ENCODE measurements at places on chromosomes 16 and 17.

DNA sequence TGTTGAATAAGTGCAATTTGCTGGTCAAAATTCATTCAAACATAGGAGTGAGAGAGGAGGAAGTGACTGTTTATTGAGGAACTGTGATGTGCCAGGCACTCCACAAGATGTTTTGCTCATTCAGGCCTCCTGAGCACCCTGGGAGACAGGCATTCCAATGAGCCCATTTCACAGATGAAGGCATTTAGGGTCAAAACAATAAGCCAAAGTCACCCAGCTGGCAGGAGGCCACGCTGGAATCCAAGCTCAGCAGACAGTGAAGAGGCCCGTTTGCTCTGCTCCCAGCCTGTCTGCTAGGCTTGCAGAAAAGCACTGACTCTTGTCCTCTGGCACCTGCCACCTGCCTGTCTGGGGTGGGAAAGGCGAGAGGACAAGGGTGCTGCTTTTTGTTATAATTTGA, 10.1 kb upstream of the SLC25A39 start:
- no peak for DNase-seq

GRCh38 chr17:79412886-79413390, 197.9 kb downstream of the RBFOX3 start:
- no peak for DNase-seq

GRCh38 chr17:9671559-9671958, 26.2 kb downstream of the USP43 start:
- DNase-seq = no peak

DNA sequence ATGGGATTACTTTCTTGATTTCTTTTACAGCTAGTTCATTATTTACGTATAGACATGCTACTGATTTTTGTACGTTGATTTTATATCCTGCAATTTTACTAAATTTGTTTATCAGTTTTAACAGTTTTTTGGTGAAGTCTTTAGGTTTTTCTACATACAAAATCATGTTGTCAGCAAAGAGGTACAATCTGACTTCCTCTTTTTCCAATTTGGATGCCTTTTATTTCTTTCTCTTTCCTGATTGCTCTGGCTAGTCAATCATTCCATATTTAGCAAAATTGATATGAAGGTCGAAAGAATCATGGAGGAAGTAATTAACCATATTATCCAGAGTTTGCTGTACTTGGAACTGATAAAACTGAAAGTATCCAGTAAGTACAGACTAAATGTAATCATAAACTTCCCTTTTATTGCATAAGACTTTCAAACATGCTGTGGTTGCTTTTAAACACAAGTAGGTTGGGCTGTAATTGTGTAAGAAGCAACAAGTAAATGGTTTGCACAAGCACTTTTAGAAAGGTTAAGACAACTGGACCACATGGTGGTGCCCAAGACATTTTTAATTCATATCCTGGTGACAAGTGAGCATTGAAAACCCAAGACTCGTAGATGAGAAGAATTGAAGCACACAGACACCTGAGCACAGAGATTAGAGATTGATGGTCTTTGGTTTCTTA, 8.4 kb downstream of the GDE1 start:
- no peak for DNase-seq

GRCh38 chr17:30274887-30275286, 16.9 kb downstream of the BLMH start:
- DNase-seq = no peak

DNA sequence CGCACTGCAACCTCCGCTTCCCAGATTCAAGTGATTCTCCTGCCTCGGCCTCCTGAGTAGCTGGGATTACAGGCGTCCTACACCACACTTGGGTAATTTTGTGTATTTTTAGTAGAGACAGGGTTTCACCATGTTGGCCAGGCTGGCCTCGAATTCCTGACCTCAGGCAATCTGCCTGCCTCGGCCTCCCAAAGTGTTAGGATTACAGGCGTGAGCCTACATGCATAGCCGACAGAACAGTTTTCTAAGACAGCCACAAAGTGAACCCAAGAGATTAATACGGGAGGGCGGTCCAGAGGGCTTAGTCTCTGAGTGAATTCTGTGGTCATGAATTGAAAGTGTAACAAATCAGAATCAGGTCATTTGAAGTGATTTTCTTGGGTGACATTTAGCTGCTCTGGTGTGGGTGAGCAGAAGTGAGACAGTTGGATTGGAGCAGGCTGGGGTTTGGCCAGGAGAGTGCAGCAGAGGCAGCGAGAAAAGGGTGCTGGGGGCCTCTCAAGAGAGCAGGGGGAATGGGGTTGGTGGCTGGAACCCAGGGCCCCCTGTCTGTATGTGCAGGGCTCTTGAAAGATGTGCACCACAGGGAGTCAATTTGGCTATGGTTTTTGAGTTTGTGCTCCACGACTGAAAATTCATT, 231.4 kb upstream of the WSCD1 start:
- no peak for DNase-seq

DNA sequence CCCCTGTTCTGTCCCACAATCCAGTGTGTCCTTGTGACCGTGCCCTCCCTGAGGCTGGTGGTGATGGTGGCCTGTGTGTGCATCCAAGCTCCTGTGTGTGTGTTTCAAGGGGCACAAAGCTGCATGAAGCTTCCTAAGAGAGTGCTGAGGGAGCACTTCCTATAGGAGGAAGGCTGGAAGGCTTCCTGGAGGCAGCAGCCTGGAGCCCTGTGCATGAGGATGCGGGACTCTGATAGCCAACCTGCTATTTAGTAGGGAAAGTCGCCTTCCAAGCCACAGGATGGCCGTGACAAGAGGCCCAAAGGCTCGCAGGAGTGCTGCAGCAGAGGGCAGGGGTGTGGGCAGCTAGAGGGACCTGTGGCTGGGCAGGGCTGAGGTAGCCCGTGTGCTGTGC, 8.3 kb downstream of the MYO15B start:
- no peak for DNase-seq

DNA sequence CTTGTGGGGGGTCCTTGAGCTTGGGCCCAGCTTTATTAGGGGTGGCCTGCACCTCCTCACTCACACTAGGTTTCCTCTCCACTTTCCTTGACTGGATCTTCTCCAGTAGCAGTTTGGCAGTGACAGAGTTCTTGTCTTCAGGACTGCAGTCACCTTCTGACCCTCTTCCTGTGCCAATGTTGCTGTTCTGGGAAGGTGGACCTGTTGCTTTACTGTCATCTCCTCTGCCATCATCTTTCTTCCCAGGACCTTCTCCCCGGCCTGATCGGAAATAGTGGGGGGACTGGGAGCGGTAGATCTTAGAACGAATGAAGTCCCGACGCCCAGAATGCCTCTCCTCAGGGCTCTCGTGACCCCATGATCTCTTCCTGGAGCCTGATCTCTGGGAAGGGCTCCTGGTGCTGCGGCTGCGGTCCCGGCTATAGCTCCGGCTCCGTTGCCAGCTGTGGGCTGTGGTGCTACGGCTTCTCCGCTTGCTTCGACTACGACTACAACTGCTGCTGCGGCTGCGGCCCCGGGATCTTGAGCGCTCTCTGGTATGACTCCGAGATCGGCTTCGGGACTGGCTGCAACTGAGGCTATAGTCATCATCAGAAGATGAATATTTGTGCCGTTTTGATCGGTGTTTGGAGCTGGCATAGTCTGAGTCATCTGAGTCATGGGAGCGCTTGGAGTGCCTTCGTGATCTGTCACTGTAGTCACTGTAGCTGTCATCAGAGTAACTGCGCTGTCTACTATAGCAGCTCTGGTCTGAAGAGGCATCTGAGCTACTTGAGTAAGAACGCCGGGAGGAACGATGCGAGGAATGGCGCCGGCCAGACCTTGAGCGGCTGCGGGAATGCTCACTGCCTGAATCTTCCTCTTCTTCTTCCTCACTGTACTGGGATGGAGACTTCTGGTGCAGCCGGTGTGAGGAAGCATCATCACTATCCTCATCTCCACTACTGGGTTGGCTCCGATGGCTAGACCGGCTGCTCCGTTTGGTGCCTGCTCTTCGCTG, 9.5 kb upstream of the ITGA2B start:
- DNase-seq = no peak

- no peak for DNase-seq
Observed at GRCh38 chr16:1285669-1286512, 23.5 kb upstream of the UBE2I start.

- peak; percentile 74 for DNase-seq
Observed at GRCh38 chr16:23334457-23334853, 32.4 kb downstream of the SCNN1B start.

- no peak for DNase-seq
Observed at GRCh38 chr16:87491522-87492290, 1.1 kb downstream of the ZCCHC14 start.

GRCh38 chr16:78505544-78506366, 406.3 kb downstream of the WWOX start:
- no peak for DNase-seq

DNA sequence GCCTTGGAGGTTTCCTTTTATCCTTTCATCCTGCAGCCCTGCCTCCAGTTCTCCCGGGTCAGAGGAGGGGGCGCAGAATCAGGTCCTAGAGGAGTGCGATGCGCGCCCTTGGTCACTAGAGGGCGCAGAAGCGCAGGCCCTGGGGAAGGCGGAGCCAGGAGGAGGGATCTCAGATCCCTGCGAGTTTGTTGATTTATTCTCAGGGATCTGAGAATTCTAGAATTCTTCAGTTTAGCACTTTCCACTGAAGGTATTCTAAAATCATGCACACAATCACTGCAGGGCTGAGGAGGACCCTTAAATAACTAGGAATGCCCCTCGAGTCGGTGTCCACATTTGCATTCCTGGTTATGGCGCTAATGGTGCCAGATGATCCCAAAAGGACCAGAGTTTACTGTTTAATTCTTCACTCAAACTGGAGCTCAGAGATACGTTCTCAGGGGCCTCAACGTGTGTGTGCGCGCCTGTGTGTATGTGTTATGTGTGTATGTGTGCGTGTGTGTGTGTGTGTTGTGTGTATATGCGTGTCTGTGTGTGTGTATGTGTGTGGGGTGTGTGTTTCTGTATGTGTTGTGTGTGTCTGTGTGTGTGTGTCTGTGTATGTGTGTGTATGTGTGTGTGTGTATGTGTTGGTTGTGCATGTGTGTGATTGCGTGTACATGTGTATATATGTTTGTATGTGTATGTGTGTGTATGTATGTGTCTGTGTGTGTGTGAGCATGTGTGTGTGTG, 6.9 kb upstream of the ELAC2 start:
- DNase-seq = peak; percentile 5

GRCh38 chr16:30409125-30410060, 2.0 kb downstream of the ZNF771 start:
- DNase-seq = peak; percentile 55

DNA sequence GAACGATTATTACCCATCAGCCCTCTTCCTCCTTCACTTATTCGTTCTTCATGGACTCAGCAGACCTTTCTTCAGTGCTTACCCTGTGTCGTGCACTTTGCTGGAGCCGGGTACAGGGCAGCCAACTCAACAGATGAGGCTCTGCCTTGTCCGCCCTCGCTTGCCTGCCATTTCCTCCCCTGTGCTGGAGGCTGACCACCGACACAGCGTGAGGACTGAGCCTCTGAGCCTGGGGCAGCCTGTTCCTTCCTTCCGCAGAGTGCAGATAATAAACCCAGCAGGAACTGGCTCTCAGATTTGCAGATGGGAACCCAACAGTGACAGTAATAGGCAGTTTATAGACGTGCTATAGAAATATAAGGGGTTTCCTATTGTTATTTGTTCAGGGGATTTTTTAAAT, 7.0 kb upstream of the SLC39A11 start:
- DNase-seq = no peak

DNA sequence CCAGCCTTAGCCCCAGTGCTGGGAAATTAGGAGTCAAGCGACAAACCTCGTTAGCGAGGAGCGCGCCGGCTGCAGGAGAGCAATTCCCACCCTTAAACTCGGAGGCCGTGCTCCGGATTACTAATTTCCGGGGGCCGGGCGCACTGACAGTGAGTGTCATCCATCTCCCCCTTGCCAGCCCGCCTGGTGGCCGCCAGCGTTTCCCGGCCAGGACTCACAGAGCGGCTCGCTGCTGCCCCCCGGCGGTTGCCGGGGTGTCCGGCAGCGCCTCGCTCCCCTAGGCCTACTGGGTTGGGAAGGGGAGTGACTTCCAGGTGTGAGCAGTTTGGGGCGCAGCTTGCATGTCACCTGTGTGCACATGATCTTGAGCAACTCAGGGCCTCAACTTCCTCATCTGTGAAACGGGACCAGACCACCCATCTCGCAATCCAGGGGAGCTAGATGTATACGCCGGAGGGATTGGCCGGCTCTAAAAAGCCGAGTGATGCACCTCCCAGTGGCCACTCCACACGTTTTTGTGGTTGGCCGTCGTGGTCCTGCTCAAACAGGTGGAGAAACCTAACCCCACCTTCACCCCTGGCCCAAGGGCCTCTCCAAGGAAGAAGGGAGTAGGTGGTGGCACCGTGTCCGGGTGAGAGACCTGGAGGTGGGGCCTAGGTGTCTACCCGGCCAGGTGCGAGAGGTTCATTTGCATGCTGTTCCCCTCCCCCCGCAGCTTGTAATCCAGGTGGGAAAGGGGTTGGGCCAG, 2.5 kb upstream of the GSE1 start:
- DNase-seq = peak; percentile 42

GRCh38 chr17:30256756-30257506, 21.4 kb upstream of the SLC6A4 start:
- DNase-seq = no peak

DNA sequence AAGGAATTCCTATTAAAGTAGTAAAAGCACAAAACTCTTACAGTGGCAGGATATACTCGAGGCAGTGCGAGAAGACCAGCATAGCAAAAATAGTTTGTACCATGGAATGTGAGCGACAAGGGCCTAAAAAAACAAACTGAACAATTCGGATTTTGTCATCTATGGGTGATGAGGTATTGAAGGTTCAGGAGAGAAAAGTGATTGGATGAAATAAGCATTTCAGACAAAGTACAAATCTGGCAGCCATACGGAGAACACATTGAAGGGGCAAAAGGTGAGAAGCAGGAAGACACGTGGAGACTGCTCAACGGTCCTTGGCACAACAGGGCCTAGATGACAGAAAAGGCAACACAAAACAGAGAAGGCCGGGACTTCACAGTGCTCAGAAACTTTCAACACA, 22.5 kb downstream of the MYH10 start:
- no peak for DNase-seq

DNA sequence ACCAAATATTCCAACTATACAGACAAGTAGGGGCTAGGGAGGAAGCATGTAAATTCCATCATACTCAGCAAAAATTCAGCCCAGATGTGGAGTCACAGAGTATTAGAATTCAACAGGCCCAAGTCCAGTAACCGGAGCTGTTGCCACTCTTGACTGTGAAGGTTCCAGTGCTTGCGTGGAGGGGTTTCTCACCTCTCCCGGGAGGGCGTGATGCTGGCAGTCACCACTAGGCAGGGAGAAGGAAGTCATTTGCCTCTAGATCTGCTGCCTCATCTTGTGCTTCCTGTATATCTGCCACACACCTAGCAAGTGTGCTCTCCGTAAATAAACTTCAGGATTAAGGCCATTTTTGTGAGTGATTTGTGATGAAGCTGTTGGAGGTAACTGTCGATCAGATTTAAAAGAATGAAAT, 1.0 kb upstream of the CKLF start:
- DNase-seq = peak; percentile 30

DNA sequence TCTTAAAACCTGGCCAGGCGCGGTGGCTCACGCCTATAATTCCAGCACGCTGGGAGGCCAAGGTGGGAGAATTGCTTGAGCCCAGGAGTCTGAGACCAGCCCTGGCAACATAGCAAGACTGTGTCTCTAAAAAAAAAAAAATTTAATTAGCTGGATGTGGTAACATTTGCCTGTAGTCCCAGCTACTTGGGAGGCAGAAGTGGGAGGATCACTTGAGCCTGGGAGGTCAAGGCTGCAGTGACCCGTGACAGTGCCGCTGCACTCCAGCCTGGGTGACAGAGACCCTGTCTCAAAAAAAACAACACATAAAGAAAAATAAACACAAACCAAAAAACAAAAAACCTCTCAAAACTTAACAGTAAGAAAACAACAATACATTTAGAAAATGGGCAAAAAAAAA, 106.3 kb downstream of the SMG6 start:
- DNase-seq = no peak

All from GM12864 (cell line).